ENCODE measurements at places on chromosomes 5 and 9.
A peak's percentile ranks its signal among the peaks of the same experiment; 100 is the strongest.

- DNase-seq, result no peak
Measured at GRCh38 chr9:21428235-21428634, 12.0 kb upstream of the IFNA1 start.

DNA sequence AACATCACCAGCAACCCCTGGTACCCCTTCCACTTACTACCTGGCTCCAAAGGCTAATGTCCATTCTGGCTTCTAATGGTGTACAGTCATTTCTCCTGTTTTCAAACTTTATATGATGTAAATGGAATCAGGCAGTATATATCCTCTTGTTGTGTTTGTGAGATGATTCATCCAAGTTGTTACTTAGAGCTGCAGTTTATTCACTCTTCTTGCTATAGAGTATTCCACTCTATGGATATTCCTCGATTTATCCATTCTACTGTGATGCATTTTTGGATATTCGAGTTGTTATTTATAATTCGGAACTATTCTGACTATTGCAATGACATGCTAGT is 32.4 kb downstream of the IRF1 start:
- DNase-seq, result no peak

GRCh38 chr5:72064801-72065570 is 42.3 kb upstream of the MAP1B start:
- no peak for DNase-seq

- DNase-seq, result peak; percentile 94
Measured at GRCh38 chr9:35905912-35906679, at the start of gene HRCT1. TSS of gene HRCT1 (plus strand) at chr9:35906202. CDS start at chr9:35906288, 86 bp downstream.

- no peak for DNase-seq
Measured at GRCh38 chr5:166695326-166695725, 1596.1 kb upstream of the WWC1 start.

DNA sequence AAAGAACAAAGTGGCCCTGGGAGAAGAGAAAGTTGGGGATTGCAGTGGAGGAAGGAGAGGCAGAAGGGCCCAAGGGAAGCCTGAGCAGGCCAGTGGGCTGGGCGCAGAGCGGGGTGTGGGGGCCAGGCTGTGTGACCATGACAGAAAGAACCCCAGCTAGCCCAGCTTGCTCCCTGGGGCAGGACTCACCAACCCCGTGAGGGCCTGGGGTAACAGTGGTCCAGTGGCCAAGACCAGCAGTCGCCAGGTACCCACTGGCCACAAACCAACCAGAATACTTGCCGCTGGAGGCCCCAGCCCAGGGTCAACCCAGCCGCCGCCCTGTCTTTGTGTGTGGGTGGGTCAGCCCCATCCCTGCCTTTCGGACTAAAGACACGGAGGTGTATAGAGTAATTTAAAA is 146.5 kb downstream of the CACNA1B start:
- DNase-seq, result peak; percentile 33

- peak; percentile 30 for DNase-seq
Measured at GRCh38 chr5:181059297-181060230, 19.5 kb downstream of the BTNL9 start.

- peak; percentile 13 for DNase-seq
Measured at GRCh38 chr9:113476511-113476916, 13.0 kb downstream of the RGS3 start.

- no peak for DNase-seq
Measured at GRCh38 chr9:26012797-26013196, 334.6 kb upstream of the TUSC1 start.

DNA sequence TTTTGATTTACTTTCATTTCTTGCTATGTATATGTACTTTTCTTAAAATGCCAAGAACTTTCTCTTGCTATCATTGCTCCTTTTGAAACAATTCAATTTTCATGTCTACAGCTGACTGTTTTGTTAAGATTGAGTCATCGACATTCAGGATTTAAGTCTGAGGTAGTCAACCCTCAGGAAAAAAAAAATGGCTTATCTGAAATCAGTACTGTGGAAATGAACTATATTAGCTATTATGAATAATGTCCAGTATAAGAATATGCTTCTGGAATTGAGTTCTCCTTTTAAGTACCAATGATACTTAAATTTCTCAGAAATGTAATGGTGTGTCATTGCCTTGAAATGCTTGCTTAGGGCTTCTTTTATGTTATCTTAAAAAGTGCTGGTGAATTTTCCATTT is 37.9 kb downstream of the TNFAIP8 start:
- no peak for DNase-seq

DNA sequence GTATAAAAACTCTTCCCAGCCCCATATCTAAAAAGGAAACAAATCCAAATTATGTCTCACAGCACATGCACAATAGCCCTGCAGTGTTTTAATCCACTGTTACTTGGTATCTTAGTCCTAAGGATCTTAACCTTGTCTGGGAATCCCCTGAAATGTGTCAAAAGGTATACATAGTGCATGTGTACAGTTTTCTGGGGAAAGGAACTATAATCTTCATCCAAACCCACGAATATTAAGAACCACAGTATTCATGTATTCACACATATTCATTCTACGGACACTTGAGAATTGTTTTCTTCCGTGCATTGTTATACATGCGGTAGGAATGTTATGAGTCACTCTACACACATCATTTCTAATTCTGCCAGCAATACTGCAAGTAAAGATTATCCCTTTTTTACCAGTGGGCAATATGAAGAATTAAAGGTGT is 47.8 kb upstream of the SNX2 start:
- no peak for DNase-seq

DNA sequence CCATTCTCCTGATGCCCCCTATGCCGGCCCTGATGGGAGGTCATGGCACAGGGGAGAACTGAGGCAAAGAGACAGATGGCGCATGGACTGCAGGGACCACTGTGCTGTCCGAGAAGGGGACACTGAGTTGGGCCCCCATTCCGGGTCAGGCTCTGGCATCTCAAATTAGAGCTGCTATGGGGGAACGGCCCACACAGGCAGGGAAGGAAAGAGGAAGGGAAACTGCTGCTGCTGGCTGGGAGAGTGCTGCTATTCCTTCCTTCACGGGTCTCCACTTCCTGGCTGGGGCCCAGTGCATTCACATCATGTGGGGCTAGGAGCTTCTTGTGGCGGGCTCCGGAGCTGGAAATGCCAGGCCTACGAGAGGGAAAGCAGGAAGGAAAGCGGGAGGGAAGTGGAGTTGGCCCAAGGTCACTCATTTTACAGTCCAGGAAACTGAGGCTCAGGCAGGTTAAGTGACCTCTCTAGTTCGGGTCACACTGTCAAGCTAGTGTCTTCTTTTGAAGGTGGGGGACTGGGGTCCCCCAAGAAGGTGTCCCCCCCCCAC is 1.3 kb upstream of the CARD19 start:
- peak; percentile 70 for DNase-seq

DNA sequence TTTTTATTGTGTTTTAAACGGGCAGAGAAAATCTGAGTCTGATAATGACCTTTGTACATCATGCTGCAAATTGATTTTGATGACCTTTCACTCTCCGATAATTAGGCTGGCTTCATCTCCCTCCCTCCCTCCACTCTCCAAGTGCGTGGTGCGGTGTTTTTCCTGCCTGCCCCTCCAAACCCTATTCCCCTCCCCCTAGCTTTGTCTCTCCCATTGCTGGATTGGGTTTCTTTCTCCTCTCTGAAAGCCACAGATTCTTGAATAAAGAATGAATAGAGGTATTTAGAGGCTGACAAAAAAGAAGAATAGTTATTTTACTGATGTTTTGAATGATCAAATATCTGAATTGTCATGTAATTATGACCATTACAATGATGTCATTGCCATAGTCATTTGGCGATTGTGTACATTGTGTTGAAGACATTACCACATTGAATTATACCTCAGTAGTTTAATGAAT is 571.1 kb upstream of the ZNF608 start:
- no peak for DNase-seq

- DNase-seq, result no peak
Measured at GRCh38 chr9:14935106-14935751, 25.0 kb upstream of the FREM1 start.

DNA sequence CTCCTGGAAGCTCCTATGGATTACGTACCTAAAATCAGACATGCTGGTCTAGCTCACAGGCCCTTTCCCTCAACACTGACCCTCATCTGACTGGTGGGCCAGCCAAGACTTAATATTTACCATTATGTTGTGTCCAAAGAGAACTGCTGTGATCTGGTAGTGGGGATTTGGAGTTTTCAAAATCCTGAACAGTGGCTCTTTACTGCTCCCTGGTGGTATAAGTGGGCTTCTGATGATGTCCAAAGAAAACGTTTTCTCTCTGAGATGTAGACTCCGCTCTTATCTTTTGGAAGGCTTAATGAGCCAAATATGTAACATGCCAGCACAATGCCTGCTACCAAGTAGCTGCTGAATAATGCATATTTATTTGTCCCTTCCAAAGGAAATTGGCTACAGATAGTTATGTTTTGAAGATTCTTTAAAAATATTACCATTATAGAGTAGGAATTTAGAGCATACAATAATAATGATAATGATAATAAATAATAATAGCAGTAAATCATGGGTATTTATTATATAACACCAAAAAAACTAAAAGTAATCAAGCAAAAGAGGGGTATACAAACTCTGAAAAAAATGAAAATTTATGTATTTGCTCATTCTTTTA is 406.6 kb upstream of the TNC start:
- peak; percentile 51 for DNase-seq

GRCh38 chr9:81182431-81182830 is 506.9 kb downstream of the TLE1 start:
- no peak for DNase-seq

DNA sequence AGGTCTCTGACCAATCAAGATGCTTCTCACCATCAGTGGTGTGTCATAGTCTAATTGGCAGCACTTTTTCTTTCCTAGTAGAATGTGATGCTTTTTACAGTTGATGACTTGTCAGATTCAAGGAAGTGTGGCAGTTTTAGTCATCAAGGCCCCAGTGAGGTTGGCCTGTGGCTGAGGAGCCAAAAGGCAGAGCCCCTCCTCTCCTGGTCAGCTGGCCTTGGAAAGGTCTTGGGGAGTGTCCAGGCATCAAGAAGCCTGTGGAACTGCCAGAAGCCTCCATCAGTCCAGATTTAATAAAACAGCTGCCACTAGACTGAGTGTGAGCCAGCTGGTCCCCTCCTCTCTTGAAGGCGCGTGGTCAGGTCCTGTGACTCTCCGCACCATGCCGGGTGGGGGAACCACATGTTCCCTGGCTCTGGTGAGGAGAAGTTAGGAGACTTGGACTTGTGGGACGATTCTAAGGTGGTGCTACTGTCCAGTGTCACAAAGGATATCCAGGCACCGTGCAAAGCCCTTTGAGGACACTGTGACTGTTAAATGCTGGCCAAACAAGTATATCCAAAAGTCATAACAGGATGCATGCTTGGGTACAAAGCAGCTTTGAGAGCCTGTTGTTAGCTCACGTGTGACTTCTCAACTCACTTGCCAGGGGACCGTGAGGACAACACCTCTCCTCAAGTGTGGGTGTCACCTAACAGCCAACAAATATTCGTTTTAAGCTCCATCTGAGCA is 6.1 kb upstream of the ANGPTL2 start:
- no peak for DNase-seq

GRCh38 chr9:556675-557074 is 284.8 kb upstream of the DMRT1 start:
- no peak for DNase-seq

DNA sequence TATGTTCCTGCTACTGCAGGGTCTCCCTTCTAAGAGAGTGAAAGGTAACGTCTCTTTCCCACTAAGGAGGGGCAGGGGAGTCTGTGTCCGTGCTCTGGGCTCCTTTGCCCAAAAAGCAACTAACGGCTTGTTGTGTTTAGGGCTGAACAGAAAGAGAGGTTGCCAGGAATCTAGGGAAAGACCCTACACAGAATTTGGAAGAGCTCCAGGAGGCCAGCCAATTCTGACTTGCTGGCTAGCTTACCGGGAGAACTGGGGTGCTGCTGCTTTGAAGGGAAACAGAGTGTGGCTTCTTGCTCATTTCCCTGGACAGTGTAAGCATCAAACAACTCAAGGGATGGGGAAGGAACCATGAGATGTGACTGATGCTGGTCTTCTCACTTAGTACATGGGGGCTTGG is 176.1 kb downstream of the GADD45G start:
- no peak for DNase-seq

DNA sequence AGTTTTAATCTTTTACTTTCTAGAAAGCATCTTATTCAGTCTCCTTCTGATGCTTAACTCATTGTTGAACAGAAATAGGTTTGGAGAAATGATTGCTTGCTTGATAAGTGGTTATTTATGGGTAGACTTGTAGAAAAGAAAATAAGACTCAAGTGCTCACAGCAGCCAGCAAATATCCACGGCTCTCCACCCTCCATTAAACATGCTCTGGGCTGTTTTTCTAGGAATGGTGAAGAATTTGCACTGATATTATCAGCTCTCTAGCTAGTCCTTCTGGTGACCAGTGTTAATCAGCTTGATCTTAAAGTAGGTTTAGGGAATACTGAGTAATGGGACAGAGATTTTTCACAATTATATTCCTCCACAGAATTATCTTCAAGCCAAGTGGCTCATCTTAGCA is 60.6 kb downstream of the SLC1A3 start:
- DNase-seq, result no peak
